Right cardiac atrium (tissue), 5 donors: ENCODE measurements at places on chromosomes 7 and 10.

GRCh38 chr7:24831240-24831639 lies 74.0 kb upstream of the GSDME start:
- DNase-seq: no peak

DNA sequence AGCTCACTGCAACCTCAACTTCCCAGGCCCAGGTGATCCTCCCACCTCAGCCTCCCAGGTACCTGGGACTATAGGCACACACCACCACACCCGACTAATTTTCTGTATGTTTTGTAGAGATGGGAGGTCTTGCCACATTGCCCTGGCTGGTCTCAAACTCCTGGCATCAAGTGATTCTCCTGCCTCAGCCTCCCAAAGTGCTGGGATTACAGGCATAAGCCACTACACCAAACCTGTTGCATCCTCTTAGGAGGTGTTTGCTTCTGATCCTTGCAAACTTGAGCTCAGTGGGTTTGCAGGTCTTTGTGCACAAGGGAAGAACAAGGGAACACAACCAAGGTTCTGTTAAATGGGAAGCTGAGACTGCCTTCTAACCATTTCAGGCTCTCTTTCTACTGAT lies 184.6 kb downstream of the ARHGAP12 start:
- no peak for DNase-seq

DNA sequence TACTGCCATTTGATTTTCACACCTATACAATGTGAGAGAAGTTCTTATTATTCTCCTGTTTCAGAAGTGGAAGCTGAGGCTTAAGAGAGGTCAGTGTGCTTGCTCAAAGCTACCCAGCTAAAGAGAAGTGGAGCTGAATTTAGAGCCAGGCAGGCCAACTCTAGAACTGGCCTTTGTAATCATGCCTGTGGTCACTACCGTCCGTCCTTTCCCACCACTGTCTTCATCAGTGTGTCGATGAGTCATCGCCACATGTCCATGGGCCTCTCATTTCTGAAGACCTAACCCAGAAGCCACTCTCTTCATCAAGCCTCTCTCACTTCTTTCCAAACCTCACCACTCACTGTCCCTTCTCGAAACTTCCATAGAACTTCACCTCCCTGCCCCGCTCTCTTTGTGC lies 237.8 kb downstream of the KIAA1217 start:
- DNase-seq: no peak

GRCh38 chr10:116158036-116158435 lies 115.0 kb downstream of the GFRA1 start:
- DNase-seq: no peak
